ENCODE measurements at places on chromosomes 3 and 15.

DNA sequence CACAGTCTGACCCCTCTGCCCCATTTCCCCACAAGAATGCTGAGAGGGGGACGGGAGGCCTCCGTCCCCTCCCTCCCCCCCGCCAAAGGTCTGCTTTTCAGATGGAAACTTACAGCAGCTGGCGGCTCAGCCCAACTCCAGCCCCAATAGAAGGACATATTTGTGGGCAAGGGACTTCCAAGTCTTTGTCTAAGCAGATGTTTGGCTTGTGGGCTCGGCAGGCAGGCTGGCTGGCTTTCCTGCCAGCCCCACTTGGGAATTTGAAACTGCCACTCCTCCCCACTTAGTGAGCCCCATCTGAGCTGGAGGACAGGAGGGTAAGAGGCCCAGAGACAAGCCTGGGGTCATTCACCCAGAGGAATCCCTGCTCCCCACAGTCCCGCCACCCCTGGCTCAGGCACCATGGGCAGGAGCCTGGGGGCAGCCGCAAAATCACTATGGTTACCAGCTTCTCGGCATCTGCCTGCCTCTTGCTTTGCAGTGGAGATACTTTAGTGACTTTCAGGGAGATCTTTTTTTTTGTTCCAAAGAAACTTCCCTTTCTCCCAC lies 53.6 kb downstream of the LMCD1 start:
- no peak for DNase-seq

GRCh38 chr15:74415966-74416916 lies 17.5 kb downstream of the SEMA7A start:
- DNase-seq = no peak

GRCh38 chr3:37026851-37027250 lies 33.5 kb downstream of the MLH1 start:
- no peak for DNase-seq

DNA sequence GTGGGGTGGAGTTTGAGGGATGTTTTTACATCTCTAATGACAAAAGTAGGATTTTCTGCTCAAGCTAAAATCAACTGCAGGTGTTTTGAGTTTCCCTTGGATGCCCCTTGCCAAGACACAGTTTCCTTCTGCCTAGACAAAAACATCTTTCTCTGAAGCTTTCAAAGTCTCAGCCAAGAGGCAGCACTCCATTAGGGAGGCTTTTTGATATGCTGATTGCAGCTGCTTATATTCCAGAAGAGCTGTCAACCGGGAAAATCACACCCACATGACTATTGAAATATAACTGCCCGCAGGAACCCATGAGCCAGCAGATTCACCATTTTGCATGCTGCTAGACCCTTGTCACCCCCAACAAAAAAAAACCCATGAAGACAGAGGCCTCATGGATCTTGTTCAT lies 27.5 kb upstream of the ZNF148 start:
- DNase-seq = no peak

- no peak for DNase-seq
Measured at GRCh38 chr3:274927-275326, 78.4 kb downstream of the CHL1 start.

- no peak for DNase-seq
Measured at GRCh38 chr3:196177967-196178366, 33.2 kb downstream of the ZDHHC19 start.

DNA sequence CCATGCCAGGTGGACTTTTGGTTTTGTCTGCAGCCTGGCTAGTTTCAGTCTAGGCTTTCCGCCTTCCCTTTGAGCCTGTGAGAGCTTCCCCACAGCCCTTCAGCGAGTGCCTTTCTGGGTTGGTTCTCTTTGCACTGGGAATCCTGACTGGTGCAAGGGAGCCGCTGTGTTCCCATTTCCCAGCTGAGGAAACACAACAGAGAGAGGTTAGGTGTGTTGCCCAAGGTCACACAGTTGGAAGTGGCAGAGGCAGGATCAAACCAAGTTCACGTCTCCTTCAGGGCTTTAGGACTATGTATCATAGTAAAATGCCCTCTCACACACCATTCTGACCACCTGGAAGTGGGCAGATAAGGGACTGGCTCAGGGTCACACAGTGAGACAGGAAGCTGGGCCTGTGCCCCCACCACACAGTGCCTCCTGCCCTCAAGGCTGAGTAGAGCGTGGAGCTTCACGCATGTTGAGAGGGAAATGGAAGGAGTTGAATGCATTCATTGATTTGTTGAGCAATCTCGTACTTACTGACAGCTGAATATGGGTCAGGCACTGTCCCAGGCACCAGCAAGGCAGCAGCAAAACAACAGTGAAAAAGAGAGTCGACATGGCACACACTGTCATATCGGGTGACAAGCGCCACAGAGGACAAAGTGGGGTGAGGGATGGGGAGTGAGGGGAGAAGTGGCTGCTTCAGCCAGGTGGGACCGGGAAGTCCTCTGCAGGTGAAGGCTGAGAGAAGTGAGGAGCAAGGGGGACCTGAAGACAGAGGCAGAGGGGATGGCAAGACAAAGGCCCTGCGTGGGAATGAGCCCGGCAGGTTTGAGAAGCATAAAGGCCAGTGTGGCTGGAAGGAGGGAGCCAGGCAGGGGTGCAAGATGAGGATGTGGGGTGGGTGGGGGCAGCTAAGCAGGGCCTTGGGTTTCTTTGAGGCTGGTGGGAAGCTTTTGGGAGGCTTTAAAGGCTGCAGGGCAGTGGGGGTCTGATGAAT lies 12.3 kb upstream of the ANPEP start:
- DNase-seq = no peak

DNA sequence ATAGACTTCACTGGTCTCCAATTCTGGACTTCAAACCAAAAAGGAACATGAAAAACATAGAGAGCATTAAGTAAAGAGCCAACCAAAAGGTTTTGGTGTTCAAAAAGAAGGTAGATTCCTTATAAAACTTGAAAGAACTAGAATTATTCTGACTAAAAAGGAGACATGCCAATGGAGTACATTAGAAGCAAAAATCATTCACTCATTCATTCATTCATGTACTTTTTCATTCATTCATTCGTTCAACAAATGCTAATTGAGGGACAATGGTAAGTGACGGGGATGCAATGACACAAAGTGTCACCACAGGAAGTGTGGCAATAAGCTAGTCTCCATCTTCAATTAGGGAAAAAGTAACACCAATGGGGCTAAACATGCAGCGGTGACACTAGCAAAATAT lies 181.0 kb upstream of the ATP11B start:
- DNase-seq = no peak

- DNase-seq = no peak
Measured at GRCh38 chr3:126326629-126327028, 30.6 kb downstream of the KLF15 start.

GRCh38 chr3:11769704-11770476 lies 76.8 kb downstream of the TAMM41 start:
- no peak for DNase-seq

All from CD4-positive, alpha-beta T cell treated with Interleukin-4 for 1 hour (primary cell).